CD4-positive, alpha-beta T cell treated with Interleukin-2 at 100 ng/mL for 4 hours (primary cell): ENCODE measurements at places on chromosomes 6 and 20.

GRCh38 chr6:439641-440167 is 48.2 kb downstream of the IRF4 start:
- DNase-seq: no peak

- DNase-seq: no peak
Measured at GRCh38 chr20:23409800-23410199, 11.5 kb downstream of the NAPB start.

- DNase-seq: no peak
Measured at GRCh38 chr6:163738725-163739407, 324.3 kb downstream of the QKI start.

- DNase-seq: peak; percentile 81
Measured at GRCh38 chr6:170271771-170272314, 19.0 kb downstream of the DLL1 start.

GRCh38 chr20:64053841-64054661 is 4.6 kb upstream of the SOX18 start:
- DNase-seq: no peak

DNA sequence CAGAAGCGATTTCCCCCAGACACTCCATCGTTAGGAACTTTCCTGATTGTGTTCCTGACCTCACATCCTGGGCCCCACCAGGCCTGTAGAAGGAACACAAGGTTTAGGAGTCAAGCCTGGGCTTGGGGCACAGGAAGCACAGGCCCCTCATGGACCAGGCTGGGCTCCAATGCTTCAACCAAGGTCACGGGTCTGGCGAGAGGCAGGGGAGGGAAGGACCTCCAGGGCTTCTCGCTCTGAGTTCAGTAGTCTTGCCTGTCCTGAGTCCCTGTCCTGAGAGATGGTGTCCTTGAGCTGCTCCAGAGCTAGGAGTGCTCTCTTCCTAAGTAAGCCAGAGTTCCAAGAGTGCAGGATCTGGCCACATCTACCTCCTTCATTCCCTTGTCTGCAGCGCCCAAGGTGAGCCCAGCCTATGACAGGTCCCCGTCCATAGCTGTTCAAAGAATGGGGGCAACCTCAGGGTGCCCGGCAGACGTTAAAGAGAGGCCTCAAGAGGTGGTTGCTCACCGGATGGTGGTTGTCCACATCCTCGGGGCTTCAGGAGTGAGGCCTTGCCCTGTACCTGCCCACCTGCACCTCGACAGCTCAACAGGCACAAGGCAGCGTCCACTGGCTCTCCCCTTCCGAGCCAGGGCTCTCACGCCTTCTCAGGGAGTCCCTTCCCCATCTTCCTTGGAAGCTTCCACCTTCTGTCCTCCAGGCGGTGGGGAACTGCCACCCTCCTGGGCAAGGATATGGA is 1.6 kb upstream of the TUBB1 start:
- DNase-seq: no peak

GRCh38 chr6:118704915-118705314 is 53.5 kb upstream of the CEP85L start:
- no peak for DNase-seq

- no peak for DNase-seq
Measured at GRCh38 chr20:34675561-34675960, 1.3 kb downstream of the PIGU start.

DNA sequence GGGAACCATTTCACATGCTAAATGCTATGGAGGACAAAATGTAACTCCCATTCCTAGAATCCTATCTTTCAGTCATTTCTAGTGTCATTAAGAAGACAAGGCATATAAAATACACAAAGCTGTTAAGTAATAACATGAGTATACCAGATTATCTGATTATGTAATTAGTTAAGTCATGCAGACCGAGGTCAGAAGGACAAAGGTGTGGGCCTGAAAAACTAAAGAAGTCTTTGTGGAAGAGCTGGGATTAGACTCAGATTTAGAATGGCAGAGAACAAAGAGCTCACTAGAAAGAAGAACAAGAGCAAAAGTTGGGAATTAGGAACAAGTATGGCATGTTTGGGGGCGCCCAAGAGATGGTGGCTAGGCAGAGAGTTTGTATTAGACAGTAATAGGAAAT is 37.0 kb downstream of the EFHC1 start:
- DNase-seq: no peak

- DNase-seq: no peak
Measured at GRCh38 chr20:62513991-62514390, 38.2 kb upstream of the GATA5 start.

GRCh38 chr6:16716321-16716858 is 44.9 kb downstream of the ATXN1 start:
- no peak for DNase-seq

DNA sequence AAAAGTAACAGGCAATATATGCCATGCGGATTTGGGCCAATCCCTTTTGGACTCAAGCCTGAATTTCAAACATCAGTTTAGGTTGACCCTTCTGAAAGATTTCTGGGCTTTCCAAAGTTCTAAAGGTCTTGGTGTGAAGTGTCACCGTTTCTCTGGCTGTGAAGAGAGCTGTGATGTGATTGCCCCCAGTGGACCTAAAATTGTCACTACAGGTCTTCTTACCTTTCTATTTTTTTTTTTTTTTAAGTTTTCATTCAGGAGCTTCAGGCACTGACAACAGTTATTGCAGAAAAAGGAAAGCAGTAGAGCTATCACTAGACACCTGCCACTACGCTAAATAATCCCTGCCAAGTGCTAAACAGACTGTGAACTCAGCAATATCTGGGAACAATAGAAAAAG is 75.7 kb upstream of the OPRM1 start:
- no peak for DNase-seq

GRCh38 chr6:97110149-97110548 is 172.9 kb downstream of the MMS22L start:
- DNase-seq: no peak

- DNase-seq: no peak
Measured at GRCh38 chr6:103504501-103505154, 1355.1 kb downstream of the HACE1 start.

GRCh38 chr20:32455171-32455900 is 97.2 kb downstream of the ASXL1 start:
- no peak for DNase-seq

- DNase-seq: no peak
Measured at GRCh38 chr6:85580118-85580877, 13.4 kb downstream of the SNX14 start.

DNA sequence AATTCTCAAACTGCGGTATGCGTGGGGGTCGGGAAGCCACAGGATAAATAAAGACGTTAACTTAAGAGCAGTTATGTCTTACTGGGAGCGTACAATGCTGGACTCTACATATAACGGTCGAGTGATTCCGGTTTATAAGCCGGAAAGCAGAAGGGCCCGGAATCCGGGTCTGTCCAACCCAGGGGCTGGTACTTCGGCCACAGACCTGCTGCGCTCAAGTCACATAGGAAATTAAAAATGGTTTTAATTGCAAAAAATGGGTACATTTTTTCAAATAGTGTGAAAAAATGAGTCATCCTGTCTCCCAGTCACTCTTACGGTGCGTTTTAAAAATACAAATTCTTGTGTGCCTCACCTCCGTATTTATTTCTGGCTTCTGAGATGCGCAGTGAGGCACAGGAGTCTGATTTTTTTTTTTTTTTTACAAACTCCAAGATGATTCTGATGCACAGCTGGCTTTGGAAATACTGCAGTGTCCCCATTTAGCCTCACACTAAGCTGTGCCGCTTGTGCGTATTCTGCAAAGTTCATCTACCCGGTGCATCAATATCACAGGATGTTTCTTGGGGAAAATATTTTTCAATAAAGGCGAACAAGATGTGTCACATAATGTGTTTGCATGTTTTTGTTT is 1.0 kb downstream of the PCIF1 start:
- peak; percentile 52 for DNase-seq

GRCh38 chr6:53809691-53810090 is 14.9 kb downstream of the LRRC1 start:
- DNase-seq: no peak

DNA sequence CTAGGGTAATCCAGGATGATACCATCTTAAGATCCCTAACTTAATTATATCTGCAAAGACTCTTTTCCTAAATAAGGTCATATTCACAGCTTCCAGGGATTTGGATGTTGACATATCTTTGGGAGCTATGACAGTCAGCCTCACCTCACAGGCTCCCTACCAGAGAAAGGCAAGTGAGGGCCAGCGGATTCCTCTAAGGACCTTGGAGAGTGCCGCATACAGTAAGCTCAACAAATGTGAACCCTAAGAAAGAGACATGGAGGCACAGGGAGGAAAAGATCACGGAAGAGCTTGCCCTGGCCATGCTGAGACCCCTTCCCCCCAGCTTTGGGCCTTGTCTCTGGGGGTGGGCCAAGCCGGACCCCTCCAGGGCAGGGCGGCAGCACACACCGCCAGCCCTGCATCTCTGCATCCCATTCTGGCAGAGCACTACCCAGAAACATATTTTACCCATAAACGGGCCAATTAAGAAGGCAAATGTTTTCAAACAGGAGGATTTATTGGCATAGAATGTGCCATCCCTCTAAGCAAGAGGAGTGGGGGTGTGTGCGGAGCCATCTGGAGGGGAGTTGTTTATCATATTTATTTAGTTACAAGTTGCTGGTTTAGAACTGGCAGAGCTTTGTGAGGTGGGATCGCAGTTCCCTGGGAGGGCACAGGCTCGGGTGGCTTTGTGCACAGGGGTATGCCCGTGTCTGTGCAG is 55.4 kb downstream of the CHMP4B start:
- DNase-seq: no peak

GRCh38 chr6:103042336-103042735 is 1648.8 kb downstream of the GRIK2 start:
- DNase-seq: no peak

GRCh38 chr6:169029861-169030260 is 223.8 kb downstream of the THBS2 start:
- no peak for DNase-seq

GRCh38 chr6:7701212-7701834 is 24.6 kb upstream of the BMP6 start:
- DNase-seq: no peak

- DNase-seq: no peak
Measured at GRCh38 chr6:14817074-14817473, 428.8 kb upstream of the JARID2 start.

DNA sequence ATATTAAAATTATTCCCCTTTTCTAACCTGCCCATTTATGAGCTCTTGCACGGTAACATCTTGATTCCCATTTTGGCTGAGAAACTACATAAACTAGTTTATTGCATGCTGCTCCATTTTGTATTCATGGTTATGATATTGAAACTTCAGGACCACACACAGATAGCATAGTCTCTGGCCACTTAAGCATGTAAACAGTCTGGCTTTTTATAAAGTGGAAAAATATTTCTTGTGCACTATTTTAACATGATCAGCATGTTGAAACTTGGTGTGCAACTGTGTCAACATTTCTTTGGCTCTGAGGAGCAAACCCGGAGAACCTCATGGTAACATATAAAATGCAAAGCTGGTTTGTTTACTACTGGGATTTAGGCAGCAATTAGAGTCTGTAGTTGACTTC is 70.7 kb downstream of the SLX4IP start:
- no peak for DNase-seq

DNA sequence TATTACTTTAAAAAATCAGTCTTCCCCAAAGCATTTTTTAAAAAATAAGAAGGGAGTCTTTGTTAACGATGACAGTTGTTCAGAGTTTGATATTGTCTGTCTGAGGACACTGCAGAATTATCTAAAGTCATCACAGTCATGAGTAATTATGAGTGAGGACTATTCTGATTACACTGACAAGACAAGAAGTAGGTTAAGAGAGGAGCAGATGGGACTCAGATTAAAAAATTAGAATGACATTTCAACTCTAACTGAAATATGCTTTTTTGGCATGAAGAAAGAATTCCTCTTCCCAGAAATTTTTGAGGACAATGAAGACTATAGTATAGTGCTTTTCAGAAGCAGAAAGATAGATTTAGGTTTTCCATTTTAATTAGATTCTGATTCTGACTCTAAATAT is 456.5 kb downstream of the EPHA7 start:
- DNase-seq: no peak

GRCh38 chr20:36544134-36545018 is 3.1 kb downstream of the MYL9 start:
- DNase-seq: no peak

DNA sequence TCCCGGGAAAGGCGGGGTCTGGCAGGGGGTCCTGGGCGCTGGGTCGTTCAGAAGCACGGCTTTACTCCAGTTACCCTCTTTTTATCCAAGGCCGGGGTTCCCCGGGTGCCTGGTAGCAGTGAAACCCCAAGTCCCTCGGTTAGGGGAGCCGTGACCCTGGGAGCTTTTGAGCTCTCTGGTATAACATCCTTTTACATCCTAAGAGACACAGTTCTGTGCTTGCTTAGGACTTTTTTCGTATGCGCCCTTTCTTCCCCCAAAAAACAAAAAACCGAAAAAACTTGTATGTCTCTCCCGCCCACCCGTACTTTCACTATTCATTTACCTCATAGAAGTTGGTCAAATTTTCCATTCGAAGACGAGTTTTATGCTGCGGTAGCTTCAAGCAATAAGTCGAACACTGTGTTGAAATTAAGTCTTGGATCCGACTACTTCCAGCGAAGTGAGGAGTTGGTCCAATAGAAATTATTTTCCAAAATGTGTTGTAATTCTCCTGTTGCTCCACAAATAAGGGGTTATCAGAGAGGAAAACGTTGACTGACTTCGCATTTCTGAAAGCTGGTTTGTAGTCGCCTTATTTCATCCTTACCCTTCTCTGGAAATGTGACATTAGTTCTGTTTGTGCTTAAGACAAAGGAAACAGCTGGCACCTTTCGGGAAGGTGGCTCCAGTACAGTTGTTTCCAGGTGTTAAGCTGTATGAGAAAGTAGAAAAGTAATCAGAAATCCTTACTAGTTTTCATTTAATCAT is 816 bp upstream of the MAN1A1 start:
- DNase-seq: peak; percentile 44

- DNase-seq: no peak
Measured at GRCh38 chr6:71675386-71675785, 211.0 kb upstream of the RIMS1 start.

GRCh38 chr6:73308712-73309534 is 45.2 kb downstream of the DPPA5 start:
- DNase-seq: no peak

- no peak for DNase-seq
Measured at GRCh38 chr20:33337119-33337518, 54.1 kb downstream of the BPIFB1 start.

- DNase-seq: no peak
Measured at GRCh38 chr6:4582506-4583417, 193.4 kb upstream of the CDYL start.

- DNase-seq: no peak
Measured at GRCh38 chr20:25287631-25288290, 39.9 kb downstream of the PYGB start.

DNA sequence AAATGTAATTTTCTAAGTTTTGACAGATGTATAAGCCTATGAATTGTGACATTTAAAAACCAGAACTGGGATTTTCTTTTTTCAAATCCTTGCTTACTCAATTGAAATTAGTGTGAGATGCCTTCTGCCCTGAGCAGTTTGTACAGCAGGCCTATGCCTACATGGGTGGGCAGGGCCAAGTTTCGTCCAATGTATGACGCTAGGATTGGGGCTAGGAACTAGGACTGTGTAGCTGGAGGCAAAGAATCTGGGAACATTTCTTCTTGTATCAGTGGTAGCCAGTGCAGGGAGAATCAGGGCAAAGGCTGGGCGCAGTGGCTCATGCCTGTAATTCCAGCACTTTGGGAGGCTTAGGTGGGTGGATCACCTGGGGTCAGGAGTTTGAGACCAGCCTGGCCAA is 3.9 kb upstream of the PTPRA start:
- no peak for DNase-seq
